ENCODE measurements at places on chromosomes 6 and 20.

GRCh38 chr6:901696-902460, 208.9 kb upstream of the EXOC2 start:
- H3K27ac ChIP-seq = no peak overlapping the region
- H3K36me3 ChIP-seq = no peaks in the 10 kb centered on the region
- peaks cover 17% of the 10 kb centered on the region for H3K4me1 ChIP-seq

DNA sequence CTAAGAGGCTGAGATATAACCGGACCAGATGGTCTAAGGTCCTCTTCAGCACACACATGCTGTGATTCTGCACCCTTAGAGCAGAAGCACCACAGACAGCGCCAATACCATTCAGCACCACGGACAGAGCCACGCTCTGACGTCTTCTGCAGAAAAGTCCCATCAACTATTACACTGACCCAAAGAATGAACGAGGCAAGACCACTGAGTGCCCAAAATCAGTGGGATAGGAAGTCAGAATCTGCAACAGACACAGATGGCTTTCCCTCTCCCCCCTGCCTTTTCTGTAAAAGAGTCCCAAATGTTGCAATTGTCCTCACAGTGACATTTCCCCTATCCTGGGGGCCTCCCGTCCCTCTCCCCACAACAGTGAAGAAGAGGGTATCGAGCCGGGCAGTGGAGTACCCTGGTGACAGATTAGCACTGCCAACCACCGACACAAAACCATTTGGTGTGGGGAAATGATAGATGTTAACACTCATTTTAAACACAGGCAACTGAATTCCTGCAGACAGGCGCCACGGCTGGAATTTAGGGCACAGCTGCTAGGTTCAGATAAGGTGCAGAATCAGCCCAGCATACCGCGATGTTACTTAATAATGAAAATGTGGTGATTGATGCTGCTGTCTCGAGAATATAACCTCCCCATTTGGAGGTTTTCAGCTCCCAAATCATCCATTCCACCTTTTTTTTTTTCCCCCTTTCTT, 66.6 kb upstream of the CTNNBL1 start:
- H3K4me3 ChIP-seq = no peak overlapping the region
- no peak for DNase-seq
- no peaks in the 10 kb centered on the region for H3K36me3 ChIP-seq
- no peaks in the 10 kb centered on the region for H3K4me1 ChIP-seq
- H3K27ac ChIP-seq = no peak overlapping the region

GRCh38 chr20:53806683-53807401, 213.2 kb upstream of the ZNF217 start:
- H3K27me3 ChIP-seq = no peaks in the 10 kb centered on the region
- no peaks in the 10 kb centered on the region for H3K36me3 ChIP-seq
- no peaks in the 10 kb centered on the region for H3K4me1 ChIP-seq
- DNase-seq = no peak

- H3K4me3 ChIP-seq = no peak overlapping the region
- H3K27me3 ChIP-seq = no peaks in the 10 kb centered on the region
- H3K27ac ChIP-seq = no peak overlapping the region
- DNase-seq = no peak
- H3K4me1 ChIP-seq = no peaks in the 10 kb centered on the region
Measured at GRCh38 chr6:130282234-130282995, 59.7 kb upstream of the SAMD3 start.

- H3K4me3 ChIP-seq = peak overlapping the region; percentile 98
- H3K27ac ChIP-seq = peak overlapping the region; percentile 94
- no peaks in the 10 kb centered on the region for H3K27me3 ChIP-seq
- DNase-seq = no peak
Measured at GRCh38 chr6:160990847-160991405, 643 bp upstream of the MAP3K4 start.
